Adrenal gland (tissue), 19 donors: ENCODE measurements at places on chromosomes 2 and 18. TPM values are rescaled to one million over a fixed set of nuclear protein-coding genes. Genes with fewer than 3 reads are reported as not detected.
A peak's percentile ranks its signal among the peaks of the same experiment; 100 is the strongest.

GRCh38 chr18:22186484-22186971 lies 17.1 kb downstream of the GATA6 start:
- DNase-seq = peak; percentile 70
- H3K4me3 ChIP-seq = no peak overlapping the region
- H3K4me1 ChIP-seq = peaks cover 98% of the 10 kb centered on the region
- H3K27me3 ChIP-seq = no peaks in the 10 kb centered on the region
- H3K36me3 ChIP-seq = no peaks in the 10 kb centered on the region

DNA sequence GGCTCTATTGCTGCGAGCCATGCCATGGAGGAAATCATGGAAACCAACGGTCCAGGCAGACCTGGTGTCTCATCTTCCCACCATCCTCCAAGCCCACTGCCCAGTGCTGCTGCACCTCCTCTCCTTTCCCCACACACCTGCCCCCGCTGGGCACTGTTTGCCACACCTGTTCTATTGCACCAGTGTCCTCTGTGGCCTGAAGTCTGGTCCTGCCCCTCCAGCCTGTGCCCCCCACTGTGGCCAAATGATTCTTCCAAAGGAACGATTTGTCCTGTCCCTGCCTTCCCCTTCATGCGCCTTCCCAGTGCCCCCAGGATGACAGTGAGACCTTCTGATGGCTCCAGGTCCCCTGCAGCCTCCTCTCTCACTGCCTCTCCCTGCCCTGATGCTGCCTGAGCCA lies 101.9 kb upstream of the TWIST2 start:
- H3K27ac ChIP-seq = no peak overlapping the region
- no peak for DNase-seq

The CD302 gene
- total RNA-seq = 7.4 TPM

- no peak overlapping the region for H3K4me3 ChIP-seq
- DNase-seq = peak; percentile 60
- H3K27me3 ChIP-seq = no peaks in the 10 kb centered on the region
- no peaks in the 10 kb centered on the region for H3K36me3 ChIP-seq
Observed at GRCh38 chr2:96584017-96584416, 47.5 kb downstream of the ARID5A start.

DNA sequence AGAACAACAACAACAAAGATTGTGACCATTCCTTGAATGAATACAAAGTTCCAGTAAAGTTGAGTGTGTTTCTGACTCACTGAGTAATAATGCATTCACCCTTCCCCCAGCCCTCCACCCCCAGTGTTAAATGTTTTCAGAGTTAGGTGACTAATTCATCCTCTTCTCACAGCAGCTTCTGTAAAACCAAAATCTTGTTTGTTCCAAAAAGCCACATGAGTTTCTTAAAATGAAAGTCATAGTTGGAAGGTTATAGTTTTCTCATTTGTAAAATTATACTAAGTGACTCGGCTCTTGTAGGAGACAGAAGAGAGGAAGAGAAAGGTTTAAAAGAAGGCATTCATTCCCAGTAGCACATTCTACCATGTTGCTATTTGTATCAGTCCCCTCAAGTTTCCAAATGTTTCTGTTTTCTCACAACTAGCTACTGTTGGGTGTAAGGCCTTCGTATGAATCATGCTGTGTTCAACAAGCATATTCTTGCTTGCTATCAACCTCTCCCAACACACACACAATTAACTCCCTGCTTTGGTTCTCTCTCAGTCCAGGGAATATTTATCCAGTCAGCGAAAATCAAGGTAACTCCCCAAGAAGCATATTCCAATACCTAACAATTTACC lies 75.3 kb downstream of the MBD2 start:
- H3K27me3 ChIP-seq = no peaks in the 10 kb centered on the region
- peak; percentile 71 for DNase-seq
- H3K27ac ChIP-seq = no peak overlapping the region
- H3K36me3 ChIP-seq = no peaks in the 10 kb centered on the region
- H3K4me1 ChIP-seq = peaks cover 5% of the 10 kb centered on the region
- H3K4me3 ChIP-seq = no peak overlapping the region

- no peak overlapping the region for H3K27ac ChIP-seq
- no peaks in the 10 kb centered on the region for H3K36me3 ChIP-seq
- no peak overlapping the region for H3K4me3 ChIP-seq
- DNase-seq = no peak
- no peaks in the 10 kb centered on the region for H3K27me3 ChIP-seq
Observed at GRCh38 chr2:58680755-58681310, 439.7 kb upstream of the FANCL start.

- H3K36me3 ChIP-seq = no peaks in the 10 kb centered on the region
- DNase-seq = no peak
- no peaks in the 10 kb centered on the region for H3K27me3 ChIP-seq
Observed at GRCh38 chr2:171432206-171432968, 1.4 kb downstream of the METTL8 start.

The HOXD8 gene
- 11.3 TPM for total RNA-seq

GRCh38 chr2:105373895-105374401 lies 24.9 kb downstream of the FHL2 start:
- H3K27me3 ChIP-seq = no peaks in the 10 kb centered on the region
- no peak for DNase-seq
- peaks cover 13% of the 10 kb centered on the region for H3K4me1 ChIP-seq
- no peaks in the 10 kb centered on the region for H3K36me3 ChIP-seq

The ANKRD62 gene
- not detected for total RNA-seq

The ARHGEF4 gene
- 8.1 TPM for total RNA-seq

DNA sequence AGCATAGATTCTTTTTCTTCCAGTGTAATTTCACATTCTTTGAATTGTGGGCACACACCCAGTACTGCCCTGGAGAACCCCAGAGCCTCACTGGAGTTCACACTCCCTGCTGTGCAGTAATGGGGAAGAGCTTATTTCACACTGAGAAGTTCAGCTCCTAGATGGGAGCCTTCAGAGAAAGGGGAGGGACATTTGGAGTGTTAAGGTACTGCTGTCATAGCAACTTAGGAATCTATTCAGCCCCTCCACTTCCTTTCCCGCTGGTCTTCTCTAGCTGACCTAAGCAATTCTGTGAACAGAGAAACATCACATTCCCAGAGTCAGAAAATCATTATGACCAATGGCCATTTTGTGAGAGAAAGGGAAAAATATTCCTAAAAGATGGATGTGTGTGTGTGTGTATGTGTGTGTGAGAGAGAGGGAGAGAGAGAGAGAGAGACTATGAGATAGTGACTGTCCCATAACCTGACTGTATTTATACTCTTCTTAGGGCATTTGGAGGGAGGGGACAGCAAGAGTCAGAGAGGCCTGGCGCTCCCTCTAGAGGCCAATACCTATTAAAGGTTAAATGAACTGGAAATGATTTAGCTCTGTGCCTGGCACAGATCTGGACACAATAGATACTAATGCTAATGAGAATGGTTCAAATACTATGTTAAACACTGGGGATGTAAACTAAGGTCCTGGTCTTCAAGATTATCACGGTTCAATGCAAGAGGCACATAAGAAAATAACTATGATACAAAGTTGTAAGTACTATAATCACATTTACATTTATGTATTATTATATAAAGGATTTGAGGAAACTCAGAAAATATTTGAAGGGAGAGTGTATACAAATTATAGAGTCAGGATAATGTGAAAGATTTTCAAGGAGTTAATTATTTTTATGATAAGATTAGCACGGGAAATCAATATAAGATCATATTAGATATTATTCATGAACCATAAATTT lies 41.5 kb upstream of the RPE start:
- H3K4me1 ChIP-seq = no peaks in the 10 kb centered on the region
- DNase-seq = peak; percentile 76
- H3K27ac ChIP-seq = no peak overlapping the region
- no peak overlapping the region for H3K4me3 ChIP-seq
- no peaks in the 10 kb centered on the region for H3K36me3 ChIP-seq

GRCh38 chr2:152400607-152401214 lies 65.7 kb downstream of the FMNL2 start:
- H3K27me3 ChIP-seq = no peaks in the 10 kb centered on the region
- no peaks in the 10 kb centered on the region for H3K36me3 ChIP-seq
- no peak overlapping the region for H3K27ac ChIP-seq

DNA sequence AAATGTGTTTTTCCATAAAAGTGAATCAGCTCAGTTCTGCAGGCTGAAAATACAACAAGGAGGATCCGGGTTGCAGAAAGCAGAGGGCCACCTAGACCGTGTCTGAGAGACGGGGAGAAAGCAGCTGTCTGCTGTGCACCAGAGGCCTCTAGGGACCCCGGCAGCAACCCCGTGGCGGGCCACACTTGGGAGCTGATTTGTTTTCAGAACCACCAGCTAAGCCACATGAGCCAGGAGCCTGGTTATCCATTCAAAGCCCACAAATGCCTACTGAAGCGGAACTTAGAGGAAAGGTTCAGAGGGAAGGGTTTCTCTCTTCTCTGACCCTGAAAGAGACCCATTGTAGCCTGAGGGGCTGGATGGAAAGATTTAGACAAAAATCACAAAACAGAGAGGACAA lies 28.4 kb upstream of the ID2 start:
- H3K36me3 ChIP-seq = no peaks in the 10 kb centered on the region
- H3K4me3 ChIP-seq = no peak overlapping the region
- H3K27ac ChIP-seq = no peak overlapping the region
- H3K4me1 ChIP-seq = no peaks in the 10 kb centered on the region

DNA sequence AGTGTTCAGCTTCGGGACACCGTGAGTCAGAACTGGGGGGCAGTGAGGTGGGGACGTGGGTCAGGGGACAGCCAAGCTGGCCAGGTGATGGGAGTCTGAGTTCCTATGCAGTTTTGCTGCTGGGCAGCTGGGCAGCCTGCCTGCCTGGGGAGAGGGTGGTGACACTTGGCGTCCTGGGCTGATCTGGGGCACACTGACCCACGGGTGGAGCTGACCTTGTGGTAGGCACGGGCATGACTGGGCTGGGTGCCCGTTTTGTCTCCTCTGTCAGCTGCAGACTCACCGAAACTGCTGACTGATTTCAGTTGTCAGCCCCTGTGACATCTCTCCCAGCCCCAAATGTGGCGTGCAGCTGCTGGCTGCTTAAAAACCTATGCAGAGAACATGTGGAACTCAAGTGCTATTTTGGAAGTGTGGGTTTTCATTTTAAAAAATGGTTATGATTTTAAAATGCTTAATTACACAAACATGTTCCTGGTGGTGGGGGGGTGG lies 32.6 kb upstream of the E2F6 start:
- no peak overlapping the region for H3K4me3 ChIP-seq
- peak; percentile 85 for DNase-seq
- no peaks in the 10 kb centered on the region for H3K36me3 ChIP-seq
- H3K27me3 ChIP-seq = no peaks in the 10 kb centered on the region
- peaks cover 12% of the 10 kb centered on the region for H3K4me1 ChIP-seq

The TTR gene
- not detected for total RNA-seq

DNA sequence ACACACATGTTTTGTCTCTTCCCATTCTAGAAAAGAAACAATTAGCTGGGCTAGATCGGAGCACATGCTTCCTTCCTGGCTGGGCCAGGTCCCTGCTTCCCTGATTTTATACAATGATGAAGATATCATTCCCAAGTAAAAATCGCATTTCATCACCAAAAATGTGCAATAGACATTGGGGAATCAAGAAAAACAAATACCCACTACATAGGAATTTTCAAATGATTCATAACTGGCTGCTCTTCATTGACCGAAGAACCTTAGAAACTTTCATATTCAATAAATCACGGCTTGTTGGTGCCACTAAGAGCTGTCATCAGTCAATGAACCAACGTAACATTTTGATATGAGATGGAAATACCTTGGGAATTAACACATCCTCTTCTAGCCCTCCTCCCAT lies 373.6 kb upstream of the TRIB2 start:
- no peaks in the 10 kb centered on the region for H3K4me1 ChIP-seq
- DNase-seq = no peak
- H3K4me3 ChIP-seq = no peak overlapping the region
- no peaks in the 10 kb centered on the region for H3K36me3 ChIP-seq
- no peaks in the 10 kb centered on the region for H3K27me3 ChIP-seq

GRCh38 chr18:50009773-50010335 lies 185.1 kb downstream of the MYO5B start:
- no peak overlapping the region for H3K4me3 ChIP-seq
- H3K4me1 ChIP-seq = no peaks in the 10 kb centered on the region
- no peaks in the 10 kb centered on the region for H3K27me3 ChIP-seq
- peak; percentile 36 for DNase-seq
- H3K36me3 ChIP-seq = no peaks in the 10 kb centered on the region
- no peak overlapping the region for H3K27ac ChIP-seq

DNA sequence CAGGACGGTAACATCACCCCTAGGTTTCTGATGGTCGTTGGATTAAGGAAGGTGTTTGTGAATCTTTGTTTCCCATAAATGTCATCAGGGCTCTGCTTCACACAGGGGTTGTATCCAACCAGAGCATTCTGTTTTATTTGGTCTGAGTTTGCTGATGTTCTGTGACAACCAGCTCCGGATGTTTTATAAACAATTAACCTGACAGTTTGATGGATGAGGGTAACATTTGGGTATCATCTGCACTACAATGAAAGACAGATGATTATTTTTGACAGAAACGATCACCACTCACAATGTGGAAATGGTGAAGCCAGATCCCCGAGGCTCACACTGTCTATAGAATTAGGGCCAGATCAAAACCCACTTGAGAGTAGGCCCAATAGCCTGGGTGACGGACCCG lies 107.1 kb downstream of the CDC42EP3 start:
- H3K36me3 ChIP-seq = no peaks in the 10 kb centered on the region
- H3K4me1 ChIP-seq = peaks cover 3% of the 10 kb centered on the region
- H3K27ac ChIP-seq = no peak overlapping the region
- no peak overlapping the region for H3K4me3 ChIP-seq
- H3K27me3 ChIP-seq = no peaks in the 10 kb centered on the region

The HAAO gene
- 7.5 TPM for total RNA-seq

- no peak overlapping the region for H3K27ac ChIP-seq
- DNase-seq = no peak
- H3K4me3 ChIP-seq = no peak overlapping the region
- no peaks in the 10 kb centered on the region for H3K4me1 ChIP-seq
- H3K27me3 ChIP-seq = no peaks in the 10 kb centered on the region
- no peaks in the 10 kb centered on the region for H3K36me3 ChIP-seq
Observed at GRCh38 chr2:96233880-96234316, 25.3 kb upstream of the STARD7 start.

DNA sequence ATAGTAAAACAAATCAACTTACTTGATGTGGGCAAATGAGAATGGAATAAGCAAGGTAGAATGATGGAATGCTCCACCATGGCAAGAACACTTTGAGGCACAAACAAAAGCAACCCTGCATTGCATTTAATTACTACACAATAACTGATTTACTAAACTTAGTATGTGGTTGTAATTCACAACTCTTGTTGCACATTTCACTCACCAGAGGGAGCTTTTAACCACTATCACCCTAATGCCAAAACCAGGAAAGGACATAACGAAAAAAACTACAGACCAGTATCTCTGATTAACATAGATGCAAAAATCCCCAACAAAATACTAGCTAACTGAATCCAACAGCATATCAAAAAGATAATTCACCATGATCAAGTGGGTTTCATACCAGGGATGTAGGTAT lies 659.8 kb downstream of the CPS1 start:
- H3K4me3 ChIP-seq = no peak overlapping the region
- H3K27me3 ChIP-seq = no peaks in the 10 kb centered on the region
- no peak overlapping the region for H3K27ac ChIP-seq
- no peak for DNase-seq

GRCh38 chr18:3816610-3817363 lies 366.8 kb downstream of the TGIF1 start:
- H3K27ac ChIP-seq = no peak overlapping the region
- H3K36me3 ChIP-seq = no peaks in the 10 kb centered on the region
- DNase-seq = no peak
- no peak overlapping the region for H3K4me3 ChIP-seq
- peaks cover 27% of the 10 kb centered on the region for H3K4me1 ChIP-seq
